Activated T-cell treated with anti-CD3 and anti-CD28 coated beads, Interleukin-2, amount 50 U/mL, for 4 hours (primary cell): ENCODE measurements at places on chromosomes 4 and X.

- DNase-seq = no peak
Measured at GRCh38 chr4:117814277-117815246, 219.7 kb upstream of the NDST3 start.

- no peak for DNase-seq
Measured at GRCh38 chrX:39396358-39396995, 595.2 kb downstream of the MID1IP1 start.

DNA sequence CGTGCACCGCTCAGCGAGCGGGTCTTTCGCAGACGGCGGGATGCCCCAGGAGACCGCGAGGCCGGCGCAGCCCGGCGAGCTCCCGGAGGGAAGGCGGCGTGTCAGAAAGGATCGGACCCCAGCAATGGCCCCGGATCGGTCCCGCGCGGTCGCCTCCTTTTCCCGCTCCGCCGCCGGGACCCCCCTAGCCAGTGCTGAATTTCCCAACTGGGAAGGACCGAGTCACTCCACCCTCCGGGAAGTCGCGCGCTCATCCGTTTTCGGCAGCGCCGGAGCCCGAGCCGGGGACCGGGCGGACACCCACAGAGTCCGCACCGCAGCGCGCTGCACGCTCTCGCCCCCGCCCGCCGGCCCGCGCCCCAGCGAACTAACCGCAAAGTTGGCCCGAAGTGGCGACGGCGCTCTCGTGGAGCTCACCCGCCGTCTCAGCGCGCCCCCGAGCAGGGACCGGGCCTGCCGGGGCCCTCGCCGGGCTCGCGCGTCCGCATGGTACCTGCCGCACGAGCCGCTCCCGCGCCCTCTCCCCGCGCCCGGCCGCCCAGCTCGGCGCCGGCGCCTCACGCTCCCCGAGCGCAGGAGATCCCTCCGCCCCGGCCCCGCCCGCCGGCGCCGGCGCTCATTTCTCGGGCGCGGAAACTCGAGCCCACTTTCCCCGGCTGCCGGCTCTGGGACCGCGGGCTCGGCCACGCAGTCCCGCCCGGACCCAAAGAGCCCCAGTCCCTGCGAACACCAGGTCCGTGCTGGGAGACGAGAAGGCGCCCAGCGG is at the start of gene FAT1:
Gene FAT1, minus strand, starts transcription at position 565 of the 766 bp plus-strand sequence. CDS start 14,029 bp downstream, outside the sequence.
- DNase-seq = no peak

DNA sequence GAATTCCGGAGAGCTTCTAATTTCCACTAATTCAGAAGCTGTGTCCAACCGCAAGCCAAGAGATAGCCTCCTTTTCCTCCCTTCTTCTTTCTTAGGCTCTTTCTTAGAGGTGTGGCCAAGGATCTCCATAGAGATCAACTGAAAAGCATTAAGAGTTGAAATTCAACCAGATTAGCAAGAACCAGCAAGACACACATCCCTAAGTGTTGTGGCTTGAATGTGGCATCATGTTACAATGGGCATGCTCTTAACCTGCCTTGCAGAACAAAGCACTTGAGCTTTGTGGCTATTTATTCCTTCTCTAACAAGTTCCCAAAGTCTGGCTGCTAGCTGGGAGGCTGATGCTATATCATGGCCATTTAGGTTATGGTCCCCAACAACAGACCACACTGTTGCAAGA is 10.4 kb downstream of the ANOS1 start:
- no peak for DNase-seq

DNA sequence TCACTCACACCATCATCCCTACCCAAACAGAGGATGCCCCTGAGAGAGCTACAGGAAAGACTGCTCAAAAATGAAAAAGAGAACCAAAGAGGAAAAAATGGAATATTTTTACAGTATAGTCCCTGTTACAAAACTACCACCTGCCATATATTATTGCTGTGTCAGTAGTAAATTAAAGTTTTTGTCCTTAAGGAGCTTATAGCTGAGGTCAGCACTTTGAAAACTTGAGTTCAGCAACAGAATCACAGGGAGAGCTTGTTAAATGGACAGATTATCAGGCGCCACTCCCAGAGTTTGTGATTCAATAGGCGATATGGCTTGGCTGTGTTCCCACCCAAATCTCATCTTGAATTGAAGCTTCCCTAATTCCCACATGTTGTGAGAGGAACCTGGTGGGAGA is 71.9 kb upstream of the FAM9A start:
- no peak for DNase-seq

DNA sequence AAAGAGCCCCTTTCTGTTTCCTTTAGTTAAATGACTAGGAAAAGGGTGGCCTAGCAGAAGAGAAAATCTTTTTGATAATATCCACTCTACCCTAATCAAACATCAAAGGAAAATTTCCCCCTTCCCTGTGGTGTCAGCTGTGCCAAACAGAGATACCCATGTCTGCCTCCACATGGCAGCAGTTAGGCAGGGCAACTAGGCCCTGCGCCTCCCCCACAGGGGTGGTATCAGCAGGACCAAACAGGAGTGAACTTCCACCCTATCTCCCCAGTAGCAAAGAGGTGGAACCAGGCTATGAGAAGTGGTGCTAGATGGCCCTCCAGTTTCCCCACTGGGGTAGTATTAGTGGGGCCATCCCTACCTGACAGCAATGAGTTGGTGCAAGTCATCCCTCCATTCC is 19.8 kb upstream of the XKRX start:
- no peak for DNase-seq

DNA sequence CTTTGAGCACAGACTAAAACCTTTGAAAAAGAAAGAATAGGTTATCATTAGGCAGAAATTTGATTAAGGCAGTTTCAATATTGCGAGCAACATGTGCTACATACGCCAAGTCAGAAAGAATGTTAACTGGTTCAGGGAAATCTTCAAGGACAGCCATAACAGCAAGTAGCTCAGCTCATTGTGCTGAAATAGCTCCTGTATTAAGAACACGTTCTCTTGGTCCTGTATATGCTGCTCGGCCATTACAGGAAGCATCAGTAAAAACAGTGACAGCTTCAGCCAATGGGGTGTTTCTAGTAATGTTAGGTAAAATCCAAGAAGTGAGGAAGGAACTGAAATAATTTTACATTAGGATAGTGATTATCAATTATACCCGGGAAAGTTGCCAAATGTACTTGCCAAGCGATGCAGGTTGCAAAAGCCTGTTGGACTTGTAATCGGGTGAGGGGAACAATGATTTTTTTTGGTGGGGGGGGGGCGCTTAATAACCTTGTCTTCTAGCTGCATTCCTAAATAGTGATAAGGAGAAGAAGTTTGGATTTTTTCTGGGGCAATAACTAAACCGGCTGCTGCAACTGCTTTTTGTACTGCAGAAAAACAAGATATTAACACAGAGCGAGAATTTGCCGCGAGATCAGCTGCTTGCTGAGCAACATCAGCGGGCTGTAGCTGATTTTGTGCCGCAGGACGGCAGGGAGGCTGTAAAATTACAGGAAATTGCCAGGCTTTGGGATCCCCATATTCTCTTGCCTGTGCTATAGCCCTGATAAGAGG is 49.4 kb upstream of the RASSF6 start:
- no peak for DNase-seq

- no peak for DNase-seq
Measured at GRCh38 chr4:125952631-125953030, 637.9 kb downstream of the FAT4 start.

- DNase-seq = no peak
Measured at GRCh38 chr4:139685180-139685579, 19.6 kb downstream of the MGST2 start.

GRCh38 chrX:44914532-44915198 is 41.7 kb downstream of the KDM6A start:
- DNase-seq = no peak

GRCh38 chr4:96164814-96165351 is 325.0 kb downstream of the PDHA2 start:
- no peak for DNase-seq

GRCh38 chr4:37561196-37561802 is 124.9 kb downstream of the RELL1 start:
- DNase-seq = no peak

DNA sequence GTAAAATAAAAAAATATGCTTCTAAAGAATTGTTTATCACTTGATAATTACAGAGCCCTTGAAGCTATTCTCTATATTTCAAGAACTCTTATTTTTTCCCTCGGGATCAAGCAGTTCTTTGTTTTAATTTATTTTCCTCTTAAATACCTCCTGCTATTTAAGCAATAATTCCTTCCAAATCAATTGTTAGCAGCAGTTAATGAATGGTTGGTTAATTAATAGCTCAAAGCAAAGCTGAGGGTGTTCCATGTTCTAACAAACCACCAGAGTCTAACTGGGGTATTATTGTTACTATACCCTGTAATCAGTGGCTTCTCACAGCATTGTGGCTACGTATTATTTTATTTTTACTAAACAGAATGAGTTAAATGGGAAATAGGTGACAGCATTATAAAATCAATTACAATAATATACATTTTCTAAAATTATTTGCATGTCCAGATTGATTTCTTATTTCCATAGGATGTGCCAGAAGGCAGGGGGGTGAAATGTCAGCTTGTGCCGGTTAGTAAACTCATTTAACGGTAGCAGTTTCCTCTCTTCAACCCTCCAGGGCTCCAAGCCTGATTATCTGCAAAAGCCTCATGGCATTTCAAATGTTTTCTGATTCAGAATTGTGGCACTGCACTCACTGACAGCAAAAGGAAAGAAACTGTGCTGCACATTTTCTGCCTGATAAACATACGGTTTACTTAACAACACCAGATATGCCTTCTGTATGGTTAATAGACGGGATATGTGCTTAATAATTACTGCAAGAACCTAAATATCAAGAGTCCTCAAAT is 286.9 kb upstream of the EMCN start:
- DNase-seq = no peak

DNA sequence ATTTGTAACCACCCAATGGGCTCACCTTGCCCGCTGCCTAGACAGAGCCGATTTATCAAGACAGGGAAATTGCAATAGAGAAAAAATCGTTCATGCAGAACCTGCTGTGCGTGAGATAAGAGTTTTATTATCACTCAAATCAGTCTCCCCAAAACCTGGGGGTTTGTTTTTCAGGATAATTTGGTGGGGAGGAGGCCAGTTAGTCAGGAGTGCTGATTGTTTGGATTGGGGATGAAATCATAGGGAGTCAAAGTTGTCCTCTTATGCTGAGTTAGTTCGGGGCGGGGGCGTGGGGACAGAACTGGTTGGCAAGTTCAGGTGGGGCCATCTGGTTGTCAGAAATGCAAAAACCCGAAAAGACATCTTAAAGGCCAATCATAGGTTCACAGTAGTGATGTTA is 203.0 kb downstream of the MAB21L2 start:
- DNase-seq = no peak

- DNase-seq = no peak
Measured at GRCh38 chr4:82124365-82124764, 249.4 kb downstream of the HNRNPD start.

- DNase-seq = no peak
Measured at GRCh38 chrX:38178396-38178795, 42.3 kb downstream of the SRPX start.

DNA sequence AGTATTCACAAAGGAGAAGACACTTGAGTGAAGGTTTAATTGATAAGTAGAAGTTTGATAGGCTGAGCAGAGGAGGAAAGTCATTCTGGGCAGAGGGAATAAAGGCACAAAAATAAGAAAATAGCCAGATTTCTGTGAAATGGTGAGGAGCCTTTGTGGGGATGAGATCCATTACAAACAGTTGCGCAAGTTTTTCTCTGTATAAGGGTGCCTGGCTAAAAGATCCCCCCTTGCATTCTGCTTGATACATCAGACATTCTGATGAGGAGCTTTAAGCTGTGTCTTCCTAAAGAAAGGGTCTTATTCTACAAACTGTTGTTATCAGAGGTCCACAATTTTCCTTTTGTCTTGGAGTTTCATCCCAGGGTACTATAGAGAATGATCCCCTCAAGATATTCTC is 112.0 kb downstream of the ARHGAP36 start:
- DNase-seq = no peak

GRCh38 chrX:39487969-39488330 is 609.8 kb downstream of the BCOR start:
- DNase-seq = no peak

DNA sequence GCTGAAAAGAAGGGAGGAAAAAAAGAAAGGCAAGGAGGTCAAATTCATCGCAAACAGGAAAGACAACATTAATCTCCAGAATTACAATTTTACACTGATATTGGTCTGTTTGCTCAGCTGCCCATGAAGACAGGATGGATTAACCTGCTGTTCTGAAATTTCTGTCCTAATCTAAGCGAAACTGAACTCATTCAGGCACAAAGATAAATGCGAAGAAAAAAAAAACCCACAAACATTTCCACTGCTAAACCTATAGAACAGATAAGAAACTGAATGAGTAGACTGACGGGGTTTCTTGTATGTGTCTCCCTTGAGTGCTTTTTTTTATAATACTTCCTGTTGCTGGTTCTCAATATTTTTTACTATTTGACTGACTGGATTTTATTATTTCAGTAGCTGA is 251.8 kb upstream of the FTHL17 start:
- DNase-seq = no peak

GRCh38 chrX:46254641-46255040 is 290.6 kb downstream of the ZNF674 start:
- DNase-seq = no peak

DNA sequence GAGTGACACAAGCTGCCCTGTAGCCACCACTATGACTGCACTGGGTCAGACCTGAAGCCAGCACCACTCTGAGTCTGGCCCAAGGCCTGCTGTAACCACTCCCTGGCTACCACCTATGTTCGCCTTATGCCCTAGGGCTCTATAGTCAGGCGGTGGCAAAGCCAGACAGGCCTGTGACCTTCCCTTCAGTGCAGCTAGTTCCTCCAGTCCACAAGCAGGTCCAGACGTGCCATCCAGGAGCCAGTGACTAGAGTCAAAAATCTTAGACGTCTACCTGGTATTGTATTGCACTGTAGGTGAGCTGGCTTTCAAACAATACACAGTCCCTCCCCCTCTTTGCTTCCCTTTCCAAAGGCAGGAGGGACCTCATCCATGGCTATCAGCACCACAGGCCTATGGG is 54.0 kb upstream of the RNF128 start:
- DNase-seq = no peak

- DNase-seq = no peak
Measured at GRCh38 chr4:82044141-82044993, 329.4 kb downstream of the HNRNPD start.

GRCh38 chr4:6962211-6963041 is 52.8 kb downstream of the TBC1D14 start:
- no peak for DNase-seq

DNA sequence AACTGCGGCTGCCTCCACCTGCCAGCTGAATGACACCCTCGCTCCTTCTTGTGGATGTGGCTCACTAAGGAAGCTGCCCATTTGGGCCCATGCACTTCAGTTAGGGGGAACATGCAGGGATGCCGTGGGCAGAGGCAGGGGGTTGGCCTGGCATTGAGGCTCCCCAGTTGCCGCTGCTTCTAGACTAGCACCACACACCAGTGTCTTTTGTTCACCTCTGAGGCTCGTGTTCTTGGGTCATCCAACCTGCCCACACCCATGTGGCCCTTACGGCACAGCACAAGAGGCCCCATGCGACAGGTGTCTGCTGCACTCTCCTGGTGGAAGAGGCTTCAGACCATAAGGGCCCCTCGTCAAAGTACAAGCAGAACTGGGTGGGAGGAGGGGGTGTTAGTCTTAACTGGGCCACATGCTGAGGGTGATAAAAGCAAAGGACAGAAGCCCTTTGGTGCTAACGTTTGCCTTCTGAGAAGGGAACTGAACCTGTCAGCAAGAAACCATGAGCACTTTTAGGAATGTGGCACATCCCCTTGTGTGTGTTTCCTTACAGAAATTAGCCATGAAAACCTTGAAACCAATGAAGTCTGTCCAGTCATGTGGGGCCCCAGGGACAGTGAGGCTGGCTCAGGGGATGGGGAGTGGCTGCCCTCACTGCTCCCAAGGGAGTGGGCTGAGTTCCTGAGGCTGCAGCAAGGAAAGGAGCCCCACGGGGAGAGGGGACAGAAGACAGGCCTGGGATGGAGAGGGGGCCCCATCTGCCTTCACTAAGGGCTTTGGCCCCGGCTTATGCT is 39.2 kb downstream of the MAP7D3 start:
- DNase-seq = no peak
